Stimulated activated CD4-positive, alpha-beta T cell treated with anti-CD3 and anti-CD28 coated beads, Interleukin-1b, Interleukin-23, amount 100 ng/mL, for 24 hours (primary cell): ENCODE measurements at places on chromosomes 12 and 14.

DNA sequence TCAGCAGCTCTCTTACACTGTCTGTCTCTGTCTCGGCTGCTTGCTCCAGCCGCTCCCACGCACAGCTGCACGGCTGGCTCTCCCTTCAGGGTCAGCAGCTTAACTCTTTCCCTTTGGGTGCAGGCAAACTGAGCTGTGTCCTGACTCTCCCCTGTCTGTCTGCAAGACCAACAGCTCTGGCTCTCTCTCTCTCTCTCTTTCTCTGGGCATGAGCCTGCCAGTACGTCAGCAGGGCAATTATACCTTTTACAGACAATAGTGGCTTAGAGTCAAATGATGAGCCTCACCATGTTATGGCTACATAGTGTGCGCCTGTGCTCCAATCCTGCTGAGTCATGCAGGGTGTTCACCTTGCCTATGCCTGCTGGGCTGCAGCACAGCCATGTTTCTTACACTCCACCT, 120.5 kb upstream of the DDHD1 start:
- DNase-seq, result no peak

GRCh38 chr12:90770861-90771260, 184.1 kb downstream of the CCER1 start:
- no peak for DNase-seq

DNA sequence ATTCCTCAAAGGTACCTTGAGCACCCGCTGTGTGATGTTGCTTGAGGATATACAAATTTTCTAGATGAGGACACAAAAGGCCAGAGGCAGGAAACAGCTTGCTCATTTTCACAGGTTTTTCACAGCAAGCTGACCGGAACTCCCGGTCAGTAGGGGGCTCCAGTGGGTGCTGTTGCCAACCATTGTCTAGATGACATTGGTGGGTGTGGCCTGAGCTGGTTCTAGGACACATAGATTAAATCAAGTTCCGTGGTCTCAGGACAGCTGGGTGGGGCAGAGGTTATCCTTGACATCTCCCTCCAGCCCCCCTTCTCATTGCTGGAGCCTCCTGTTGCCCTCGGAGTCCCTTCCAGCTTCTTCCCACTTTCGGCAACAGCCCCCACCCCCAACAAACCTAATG, 153.6 kb upstream of the FKBP4 start:
- DNase-seq, result no peak

- no peak for DNase-seq
Measured at GRCh38 chr12:124469193-124469888, 98.1 kb downstream of the NCOR2 start.

GRCh38 chr12:128823216-128823915, 392 bp downstream of the SLC15A4 start:
- DNase-seq, result no peak

GRCh38 chr12:34345801-34346200, 323.5 kb downstream of the ALG10 start:
- DNase-seq, result no peak

DNA sequence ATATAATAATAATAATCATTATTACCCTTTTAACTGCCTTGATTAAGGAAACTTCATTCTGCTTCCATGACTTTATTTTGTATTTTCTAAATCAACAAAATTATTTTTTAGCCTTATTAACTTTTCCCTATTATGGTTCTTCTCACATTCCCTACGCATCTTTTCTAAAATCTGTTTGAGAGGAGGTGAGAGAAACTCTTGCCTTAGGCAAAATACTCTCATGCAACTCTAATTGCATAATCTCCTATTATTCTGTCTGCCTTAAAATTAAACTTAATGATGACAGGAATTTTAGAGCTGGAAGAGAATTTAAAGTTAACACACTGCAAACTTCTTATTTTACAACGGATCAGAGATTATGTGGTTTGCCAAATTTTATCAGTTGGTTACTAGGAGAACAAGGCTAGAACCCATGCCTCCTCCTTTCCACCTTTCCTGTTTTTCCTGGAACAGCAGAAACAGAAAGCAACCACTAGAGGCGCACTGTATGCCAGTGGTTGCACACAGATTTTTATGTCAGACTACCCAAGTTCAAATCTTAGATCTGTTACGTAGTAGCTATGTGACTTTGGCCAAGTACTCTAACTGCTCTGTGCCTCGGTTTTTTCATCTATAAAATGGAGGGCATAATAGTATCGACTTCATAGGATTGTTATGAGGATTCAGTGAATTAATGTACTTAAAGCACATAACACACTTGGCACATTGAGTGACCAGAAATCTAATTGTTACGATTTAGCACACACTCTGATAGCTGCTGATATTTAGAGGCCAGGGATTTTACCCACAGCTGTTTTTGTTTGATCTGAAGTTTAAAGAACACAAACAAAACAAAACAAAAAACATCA, 4.3 kb upstream of the BRMS1L start:
- no peak for DNase-seq

- DNase-seq, result no peak
Measured at GRCh38 chr14:104319491-104320241, 181.3 kb downstream of the KIF26A start.

DNA sequence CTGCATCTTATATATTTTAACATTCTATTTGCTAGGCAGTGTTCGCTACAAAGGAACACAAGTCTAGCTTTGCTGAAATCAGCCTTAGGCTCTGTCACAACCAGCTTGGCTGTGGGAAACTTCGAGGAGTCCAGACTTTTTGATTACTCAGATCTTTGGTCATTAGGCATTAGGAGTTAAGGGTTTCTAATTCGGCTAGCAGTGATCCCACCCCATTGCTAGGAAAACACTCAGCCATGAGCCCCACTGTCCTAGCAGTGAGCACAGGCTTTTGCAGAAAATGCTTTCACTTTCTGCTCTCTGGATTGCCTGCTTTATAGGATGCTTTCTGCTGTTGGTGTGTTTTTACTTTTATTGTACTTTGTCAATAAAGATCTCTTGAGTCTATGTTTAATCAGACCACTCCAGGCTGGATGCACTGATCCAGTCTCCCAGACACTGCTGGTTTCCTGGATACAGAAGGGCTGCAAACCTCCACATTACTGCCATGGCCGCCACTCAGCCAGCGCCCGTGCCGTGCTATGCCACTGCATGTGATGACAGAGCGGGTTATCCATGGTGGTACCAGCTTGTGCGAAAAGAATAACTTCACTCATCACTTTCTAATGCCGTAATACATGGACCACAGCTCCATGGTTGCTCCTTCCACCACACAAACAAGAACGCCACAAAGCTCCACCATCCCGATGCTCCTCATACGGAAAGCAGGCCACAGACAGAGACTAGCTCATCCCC, 41.0 kb upstream of the PYGL start:
- no peak for DNase-seq
